A549 treated with DMSO at 1 μM for 4 hours (cell line): ENCODE measurements at places on chromosomes 16 and 17. TPM values are rescaled to one million over a fixed set of nuclear protein-coding genes. Genes with fewer than 3 reads are reported as not detected.

Gene TBX21
- total RNA-seq: 0.03 to 0.09 TPM (median 0.06 TPM) in 4 of 5 replicates, not detected in the other

Gene KAT2A
- 40.1 to 60.3 TPM (median 53.1 TPM) in 5 replicates for total RNA-seq

Gene NHLRC4
- 0.15 to 0.30 TPM (median 0.21 TPM) in 5 replicates for total RNA-seq

Gene NLK
- 9.1 to 12.5 TPM (median 10.4 TPM) in 5 replicates for total RNA-seq

Gene SMPD3
- total RNA-seq: 0.12 to 0.42 TPM (median 0.14 TPM) in 5 replicates

Gene SOST
- not detected in 5 replicates for total RNA-seq

Gene NKD1
- 0.10 to 0.68 TPM (median 0.27 TPM) in 5 replicates for total RNA-seq

Gene KRTAP9-2
- not detected in 5 replicates for total RNA-seq

Gene SLC52A1
- total RNA-seq: 0.34 to 1.2 TPM (median 0.68 TPM) in 5 replicates

Gene TP53TG3B
- 0.24 to 0.43 TPM (median 0.27 TPM) in 3 of 5 replicates, not detected in the others for total RNA-seq

Gene RCVRN
- total RNA-seq: 0.13 TPM in 1 of 5 replicates, not detected in the others

Gene LAT
- 3.1 to 6.1 TPM (median 4.3 TPM) in 5 replicates for total RNA-seq

Gene CLEC18A
- 0.07 to 0.20 TPM (median 0.14 TPM) in 4 of 5 replicates, not detected in the other for total RNA-seq

Gene PPM1E
- total RNA-seq: 0.06 to 0.08 TPM (median 0.07 TPM) in 5 replicates

Gene CACNA1G
- total RNA-seq: 3.9 to 5.1 TPM (median 4.4 TPM) in 5 replicates

Gene PRM2
- total RNA-seq: not detected in 5 replicates

Gene NPIPB6
- 0.85 to 2.7 TPM (median 1.9 TPM) in 5 replicates for total RNA-seq

Gene SLC47A2
- total RNA-seq: 0.06 to 0.15 TPM (median 0.10 TPM) in 4 of 5 replicates, not detected in the other

Gene PRAC1
- not detected in 5 replicates for total RNA-seq

Gene TMEM235
- not detected in 5 replicates for total RNA-seq

Gene DCTPP1
- 115 to 143 TPM (median 137 TPM) in 5 replicates for total RNA-seq

Gene KRTAP3-2
- total RNA-seq: 0.26 to 0.35 TPM (median 0.34 TPM) in 3 of 5 replicates, not detected in the others

Gene TBC1D16
- 7.3 to 11.7 TPM (median 10.0 TPM) in 5 replicates for total RNA-seq

Gene CFAP97D1
- total RNA-seq: not detected in 5 replicates

Gene CHST5
- total RNA-seq: 0.07 to 0.10 TPM (median 0.08 TPM) in 3 of 5 replicates, not detected in the others

Gene OTOP3
- not detected in 5 replicates for total RNA-seq

Gene TMC7
- 7.5 to 11.0 TPM (median 9.6 TPM) in 5 replicates for total RNA-seq

Gene PYDC1
- not detected in 5 replicates for total RNA-seq

Gene MYH1
- not detected in 5 replicates for total RNA-seq

Gene OR1D5
- total RNA-seq: not detected in 5 replicates

Gene C1QL1
- total RNA-seq: 17.6 to 30.5 TPM (median 24.6 TPM) in 5 replicates

Gene TNS4
- total RNA-seq: 79.8 to 97.2 TPM (median 92.1 TPM) in 5 replicates

Gene TIMP2
- 182 to 238 TPM (median 207 TPM) in 5 replicates for total RNA-seq

Gene DNAH3
- 0.06 to 0.19 TPM (median 0.17 TPM) in 5 replicates for total RNA-seq

Gene MSLN
- 2.1 to 2.5 TPM (median 2.2 TPM) in 5 replicates for total RNA-seq

Gene C17orf107
- 0.17 to 0.29 TPM (median 0.28 TPM) in 5 replicates for total RNA-seq

Gene CCL7
- total RNA-seq: 0.29 to 0.50 TPM (median 0.45 TPM) in 5 replicates

Gene CCDC47
- 99.5 to 128 TPM (median 109 TPM) in 5 replicates for total RNA-seq

Gene ABI3
- 0.11 to 0.12 TPM in 2 of 5 replicates, not detected in the others for total RNA-seq

Gene SPEM3
- total RNA-seq: 0.03 TPM in 2 of 5 replicates, not detected in the others

Gene SULT1A2
- 0.09 to 0.22 TPM (median 0.15 TPM) in 3 of 5 replicates, not detected in the others for total RNA-seq

Gene RAD51D
- 23.2 to 30.6 TPM (median 28.4 TPM) in 5 replicates for total RNA-seq

Gene EME1
- total RNA-seq: 15.2 to 17.4 TPM (median 16.0 TPM) in 5 replicates

Gene GPRC5C
- 61.8 to 88.6 TPM (median 75.6 TPM) in 5 replicates for total RNA-seq

Gene NPIPA8
- total RNA-seq: 0.49 to 1.5 TPM (median 1.2 TPM) in 5 replicates

Gene MSI2
- total RNA-seq: 34.9 to 51.3 TPM (median 47.3 TPM) in 5 replicates

Gene OXLD1
- total RNA-seq: 34.5 to 63.2 TPM (median 56.9 TPM) in 5 replicates

Gene PLXDC1
- total RNA-seq: 0.05 to 0.81 TPM (median 0.11 TPM) in 5 replicates

Gene CLEC10A
- total RNA-seq: not detected in 5 replicates
